ENCODE measurements at places on chromosomes 13 and 19.

GRCh38 chr13:33678906-33679657 lies 138.9 kb upstream of the RFC3 start:
- peak; percentile 62 for DNase-seq

GRCh38 chr19:8610041-8610935 lies at the start of gene ADAMTS10:
Gene ADAMTS10, minus strand, starts transcription at chr19:8610715. Its CDS starts 5,005 bp downstream, at chr19:8605710.
- peak; percentile 19 for DNase-seq

- DNase-seq = no peak
Measured at GRCh38 chr19:13942023-13942684, 3.9 kb upstream of the PODNL1 start.

DNA sequence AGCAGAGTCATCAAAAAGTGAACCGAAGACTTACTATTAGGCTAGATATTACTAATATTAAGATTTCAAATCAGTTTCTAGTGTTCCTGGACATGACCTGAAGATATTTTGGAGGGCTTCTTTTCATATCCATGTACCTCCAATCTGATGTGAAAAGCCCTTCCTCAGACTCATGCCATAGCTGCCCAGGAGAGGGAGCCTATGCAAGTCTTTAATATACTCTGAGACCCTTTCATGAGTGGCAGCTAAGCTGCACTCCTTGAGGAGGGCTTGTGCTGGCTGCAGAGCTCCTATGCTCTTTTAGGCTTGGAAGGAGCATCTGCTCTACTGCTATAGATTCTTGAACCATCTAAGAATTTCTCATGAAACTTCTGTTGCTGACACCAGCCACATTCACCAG lies 715.3 kb downstream of the OLFM4 start:
- DNase-seq = no peak

DNA sequence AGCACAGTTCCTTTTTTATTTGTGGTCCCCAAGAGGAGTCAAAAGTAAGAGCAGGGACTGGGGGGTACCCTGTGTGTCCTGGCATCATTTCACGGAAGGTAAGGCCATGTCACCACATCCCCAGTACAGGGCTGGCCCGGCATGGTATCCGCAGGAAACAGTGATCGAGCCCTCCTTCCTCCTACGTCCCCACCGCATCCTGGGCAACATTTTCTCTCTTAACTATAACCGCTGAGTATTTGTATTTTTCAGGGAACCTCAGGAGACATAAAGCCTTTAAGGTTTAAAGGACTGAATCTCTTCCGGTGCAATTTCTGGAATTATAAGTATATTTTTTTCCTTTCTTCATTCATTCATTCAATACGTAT lies 13.6 kb upstream of the LATS2 start:
- no peak for DNase-seq

- DNase-seq = no peak
Measured at GRCh38 chr13:24323036-24323738, 13.8 kb downstream of the C1QTNF9 start.

GRCh38 chr19:12093777-12094176 lies 29.2 kb downstream of the ZNF844 start:
- no peak for DNase-seq

DNA sequence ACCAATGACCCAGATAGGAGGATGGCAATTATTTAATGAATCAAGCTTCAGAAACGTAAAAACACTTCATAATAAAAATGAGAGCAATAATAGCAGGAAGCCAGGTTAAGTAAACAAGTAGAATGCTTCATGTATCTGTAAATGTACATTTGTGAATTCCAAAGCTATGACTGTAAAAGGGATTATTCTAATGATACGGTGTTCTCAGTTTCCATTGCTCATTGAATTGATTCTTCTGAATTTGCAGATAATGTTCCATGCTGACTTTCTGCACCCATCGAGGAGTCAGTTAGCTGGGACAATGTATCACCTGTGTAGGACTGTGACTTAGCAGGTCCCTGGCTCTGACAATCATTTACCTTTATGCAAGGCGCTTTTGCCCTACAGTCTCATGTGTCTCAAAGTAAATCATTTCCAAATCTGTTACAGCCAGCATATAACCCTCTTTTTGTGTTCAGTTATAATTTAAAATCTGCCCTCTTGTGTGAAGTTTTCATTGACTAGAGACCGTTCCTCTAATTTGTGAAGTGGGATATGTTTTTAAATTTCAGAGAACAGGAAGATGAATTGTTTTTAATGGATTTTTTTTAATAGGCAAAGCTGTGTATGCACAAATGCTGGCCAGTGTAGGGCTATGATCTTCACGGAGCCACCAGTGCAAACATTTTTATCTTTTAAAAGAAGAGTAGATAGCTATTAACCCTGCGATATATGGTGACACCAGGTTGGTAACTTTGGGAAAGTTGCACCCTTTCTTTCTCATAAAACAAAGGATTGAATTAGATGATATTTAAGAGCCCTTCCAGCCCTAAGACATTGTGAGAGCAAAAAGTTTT lies 267.1 kb downstream of the KLF5 start:
- DNase-seq = no peak

DNA sequence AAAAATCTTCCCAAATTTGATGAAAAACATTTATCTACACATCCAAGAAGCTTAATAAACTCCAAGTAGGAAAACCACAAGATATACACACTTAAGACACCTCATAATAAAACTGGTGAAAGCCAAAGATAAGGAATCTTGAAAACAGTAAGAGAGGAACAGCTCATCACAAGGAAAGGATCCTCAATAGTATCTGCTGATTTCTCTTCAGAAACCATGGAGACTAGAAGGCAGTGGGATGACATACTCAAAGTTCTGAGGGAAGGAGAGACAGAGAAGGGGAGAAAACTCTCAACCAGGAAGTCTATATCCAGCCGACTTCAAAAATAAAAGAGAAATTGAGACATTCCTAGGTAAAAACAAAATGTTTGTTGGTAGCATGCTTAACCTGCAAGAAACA lies 45.7 kb downstream of the LNX2 start:
- no peak for DNase-seq

DNA sequence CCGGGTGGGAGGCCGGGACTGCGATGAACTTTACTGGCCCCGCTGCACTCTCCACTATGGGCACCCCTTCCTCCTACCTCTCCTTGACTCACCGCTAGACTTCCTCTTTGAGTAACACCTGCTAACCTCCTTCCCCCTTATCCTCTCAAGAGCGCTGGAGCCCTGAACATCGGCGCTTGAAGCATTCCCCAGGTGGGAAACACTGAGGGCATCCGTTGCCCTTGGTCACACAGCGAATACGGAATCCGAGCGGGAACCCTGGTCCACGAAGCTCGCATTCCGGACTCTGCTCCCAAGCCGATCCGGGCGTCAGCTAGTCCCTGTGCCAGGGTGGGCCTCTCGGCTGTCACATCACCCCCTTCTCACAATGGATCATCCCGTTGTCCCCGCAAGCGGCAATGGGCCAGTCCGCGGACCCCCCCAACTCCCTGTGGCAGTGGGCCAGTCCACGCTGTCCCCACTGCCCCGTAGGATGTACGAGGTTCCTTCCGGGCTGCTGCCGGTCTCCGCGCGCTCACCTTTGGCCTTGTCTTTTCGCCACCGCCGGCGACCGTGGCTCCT lies 4.2 kb downstream of the LIPE start:
- DNase-seq = peak; percentile 58

DNA sequence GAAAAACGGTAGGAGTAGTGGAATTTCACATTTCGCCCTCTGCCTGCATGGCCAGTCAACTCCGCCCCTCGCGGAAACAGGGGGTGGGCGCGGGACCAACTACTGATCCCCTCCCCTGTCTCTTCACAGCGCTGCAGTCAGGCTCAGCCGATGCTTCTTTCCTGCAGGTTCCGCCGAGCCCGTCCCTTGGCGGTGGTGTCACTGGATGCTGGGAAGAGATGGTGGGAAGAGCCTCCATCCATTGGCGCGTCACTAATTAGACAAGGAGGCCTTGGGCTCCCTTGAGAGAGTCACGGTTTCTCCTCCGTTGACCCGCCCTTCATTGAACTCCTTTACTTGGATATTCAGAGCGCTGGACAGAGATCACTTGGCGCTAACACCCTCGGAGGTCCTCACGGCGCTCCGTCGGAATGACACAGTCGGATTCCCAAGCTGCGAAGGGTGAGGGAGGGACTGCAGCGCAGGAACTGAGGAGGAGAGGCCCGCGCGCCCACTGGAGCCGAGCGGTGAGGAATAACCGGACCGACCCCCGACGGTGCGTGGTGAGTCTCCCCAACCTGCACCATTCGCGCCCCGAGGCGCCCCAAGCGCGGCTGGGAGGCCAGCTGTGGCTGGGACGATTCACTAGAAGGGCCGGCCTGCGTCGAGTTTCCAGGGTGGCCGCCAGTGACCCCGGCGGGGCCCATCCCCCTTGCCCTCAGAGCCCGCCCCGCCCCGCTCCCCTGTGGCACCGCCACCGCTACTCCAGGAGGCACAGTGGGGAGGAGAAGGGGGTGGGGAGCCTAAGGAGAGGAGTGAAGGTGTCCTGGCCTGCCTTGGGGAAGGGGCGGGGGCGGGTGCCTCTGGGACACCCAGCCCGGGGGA lies 11.2 kb upstream of the CEACAM21 start:
- no peak for DNase-seq

GRCh38 chr13:105231579-105231978 lies 1303.9 kb downstream of the EFNB2 start:
- DNase-seq = no peak

DNA sequence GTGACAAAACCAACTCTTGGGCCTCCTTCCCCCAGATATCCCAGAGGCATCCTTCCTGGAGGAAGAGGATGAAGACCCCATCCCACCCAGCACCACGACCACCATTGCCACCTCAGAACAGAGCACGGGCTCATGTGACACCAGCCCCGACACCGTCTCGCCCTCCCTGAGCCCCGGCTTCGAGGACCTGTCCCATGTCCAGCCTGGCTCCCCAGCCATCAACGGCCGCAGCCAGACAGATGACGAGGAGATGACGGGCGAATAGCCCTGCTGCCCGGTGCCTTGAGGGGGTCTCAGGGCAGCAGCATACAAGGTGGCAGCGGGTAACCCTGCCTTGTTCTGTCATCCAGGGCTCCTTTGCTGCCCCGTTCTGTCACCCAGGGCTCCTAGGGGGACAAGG lies 3.3 kb upstream of the UBA52 start:
- no peak for DNase-seq

- no peak for DNase-seq
Measured at GRCh38 chr19:3479177-3479833, 1.0 kb downstream of the SMIM24 start.

- no peak for DNase-seq
Measured at GRCh38 chr13:41649659-41650058, 192.3 kb downstream of the RGCC start.

DNA sequence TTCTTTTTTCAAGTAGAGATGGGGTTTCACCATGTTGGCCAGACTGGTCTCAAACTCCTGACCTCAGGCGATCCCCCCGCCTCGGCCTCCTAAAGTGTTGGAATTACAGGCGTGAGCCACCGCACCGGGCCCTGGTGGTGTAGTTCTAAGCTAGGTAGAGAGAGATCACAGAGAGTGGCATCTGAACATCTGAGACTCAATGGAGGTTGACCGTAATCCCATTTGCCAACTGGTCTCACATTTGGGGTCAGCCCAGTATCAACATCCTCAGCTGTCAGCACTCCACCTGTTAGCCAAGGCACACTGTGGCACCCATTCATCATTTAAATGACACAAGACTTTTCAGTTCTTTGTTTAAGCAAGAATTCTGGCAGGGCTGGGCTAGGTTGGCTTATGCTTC lies 8.1 kb downstream of the SELENOW start:
- DNase-seq = no peak

DNA sequence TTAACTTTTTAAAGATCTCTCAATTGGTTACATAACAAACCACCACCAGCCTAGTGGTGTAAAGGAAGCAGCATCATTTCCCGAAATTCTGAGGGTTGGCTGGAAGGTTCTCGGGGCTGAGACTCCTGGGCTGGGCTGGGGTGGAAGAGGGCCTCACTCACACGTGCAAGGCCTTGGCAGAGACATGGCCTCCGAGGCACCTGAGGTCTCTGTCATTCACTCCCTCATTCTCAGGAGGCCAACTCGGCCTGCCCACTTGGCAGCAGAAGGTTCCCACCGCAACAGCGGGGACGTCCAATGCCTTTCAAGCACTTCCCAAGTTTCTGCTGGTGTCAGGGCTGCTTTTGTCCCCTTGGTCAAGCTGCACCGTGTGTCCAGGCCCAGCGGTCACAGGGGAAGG lies 18.6 kb upstream of the RASA3 start:
- no peak for DNase-seq

DNA sequence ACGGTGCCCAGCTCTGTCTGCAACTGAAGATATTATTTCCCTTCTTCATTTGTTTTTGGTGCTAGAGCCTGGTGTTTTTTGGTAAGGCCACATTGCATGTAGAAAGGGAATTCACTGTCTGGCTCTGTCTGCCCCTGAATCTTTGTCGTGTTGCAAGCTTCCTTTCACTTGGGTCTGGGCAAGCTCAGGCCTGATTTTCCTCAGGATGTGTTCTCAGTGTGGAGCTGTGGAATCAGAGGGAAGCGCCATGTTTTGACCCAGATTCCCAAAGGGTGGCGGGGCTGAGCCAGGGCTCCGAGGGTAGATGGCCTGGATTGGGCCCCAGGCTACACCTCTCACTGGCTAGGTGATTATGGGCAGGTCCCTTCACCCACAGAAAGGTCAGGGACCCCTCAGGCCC lies 8.6 kb downstream of the PRKCSH start:
- DNase-seq = no peak

DNA sequence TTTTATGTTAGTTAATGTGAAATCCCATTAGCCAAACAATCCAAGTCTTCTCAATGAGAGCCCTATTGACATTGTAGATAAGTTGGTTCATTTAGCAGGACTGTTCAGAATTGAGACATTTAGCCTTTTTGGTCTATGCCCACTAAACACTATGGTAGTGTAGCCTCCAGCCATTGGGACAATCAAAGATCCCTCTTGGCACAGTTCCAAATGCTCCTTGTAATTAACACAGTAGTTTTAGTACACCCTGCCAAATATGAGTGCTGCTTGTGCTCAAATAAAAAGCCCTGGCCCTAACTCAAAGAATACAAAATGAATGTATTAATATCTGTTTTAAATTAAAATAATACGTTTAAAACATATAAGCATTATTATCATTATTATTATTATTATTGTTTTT lies 15.4 kb upstream of the FAM216B start:
- DNase-seq = no peak
